ENCODE measurements at places on chromosomes 7 and 10. TPM values are rescaled to one million over a fixed set of nuclear protein-coding genes. Genes with fewer than 3 reads are reported as not detected.

- no peak for DNase-seq
- no peaks in the 10 kb centered on the region for H3K4me1 ChIP-seq
- no peak overlapping the region for H3K4me3 ChIP-seq
These were observed 151.0 kb upstream of the INSYN2A start for GRCh38 chr10:127347202-127347959.

- no peak overlapping the region for H3K27ac ChIP-seq
- no peak overlapping the region for H3K4me3 ChIP-seq
- no peak for DNase-seq
These were observed 54.7 kb downstream of the CHRM2 start for GRCh38 chr7:136923111-136923667.

GRCh38 chr7:116733924-116734580 is 62.1 kb downstream of the MET start:
- H3K27ac ChIP-seq = no peak overlapping the region
- no peak overlapping the region for H3K4me3 ChIP-seq
- DNase-seq = no peak

DNA sequence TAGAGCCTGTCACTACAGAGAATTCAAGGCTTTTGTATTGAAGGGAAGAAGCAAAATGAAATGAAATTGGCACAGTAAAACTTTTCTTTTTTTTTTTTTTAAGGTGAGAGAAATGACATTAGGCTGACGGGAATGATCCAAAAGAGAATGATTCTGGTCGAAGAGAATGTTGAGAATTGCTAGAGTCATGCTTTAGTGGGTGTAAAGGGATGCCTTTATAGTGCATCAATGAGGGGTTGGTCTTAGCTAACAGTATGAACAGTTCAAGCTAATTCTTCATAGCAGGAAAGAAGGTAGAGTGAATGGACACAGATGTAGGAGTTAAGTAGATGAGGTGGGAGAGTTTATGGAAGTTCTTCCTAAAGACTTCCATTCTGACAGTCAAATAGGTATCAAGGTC is 32.3 kb upstream of the LSM8 start:
- no peaks in the 10 kb centered on the region for H3K27me3 ChIP-seq
- DNase-seq = no peak
- H3K36me3 ChIP-seq = no peaks in the 10 kb centered on the region

- H3K27me3 ChIP-seq = no peaks in the 10 kb centered on the region
- no peaks in the 10 kb centered on the region for H3K36me3 ChIP-seq
- H3K27ac ChIP-seq = no peak overlapping the region
- no peaks in the 10 kb centered on the region for H3K4me1 ChIP-seq
- H3K4me3 ChIP-seq = no peak overlapping the region
- DNase-seq = no peak
These were observed 68.6 kb downstream of the UNCX start for GRCh38 chr7:1301054-1301881.

- no peak for DNase-seq
- H3K27me3 ChIP-seq = no peaks in the 10 kb centered on the region
- H3K36me3 ChIP-seq = no peaks in the 10 kb centered on the region
- H3K4me1 ChIP-seq = no peaks in the 10 kb centered on the region
- H3K27ac ChIP-seq = no peak overlapping the region
These were observed 74.3 kb upstream of the GNAI1 start for GRCh38 chr7:80060218-80060806.

DNA sequence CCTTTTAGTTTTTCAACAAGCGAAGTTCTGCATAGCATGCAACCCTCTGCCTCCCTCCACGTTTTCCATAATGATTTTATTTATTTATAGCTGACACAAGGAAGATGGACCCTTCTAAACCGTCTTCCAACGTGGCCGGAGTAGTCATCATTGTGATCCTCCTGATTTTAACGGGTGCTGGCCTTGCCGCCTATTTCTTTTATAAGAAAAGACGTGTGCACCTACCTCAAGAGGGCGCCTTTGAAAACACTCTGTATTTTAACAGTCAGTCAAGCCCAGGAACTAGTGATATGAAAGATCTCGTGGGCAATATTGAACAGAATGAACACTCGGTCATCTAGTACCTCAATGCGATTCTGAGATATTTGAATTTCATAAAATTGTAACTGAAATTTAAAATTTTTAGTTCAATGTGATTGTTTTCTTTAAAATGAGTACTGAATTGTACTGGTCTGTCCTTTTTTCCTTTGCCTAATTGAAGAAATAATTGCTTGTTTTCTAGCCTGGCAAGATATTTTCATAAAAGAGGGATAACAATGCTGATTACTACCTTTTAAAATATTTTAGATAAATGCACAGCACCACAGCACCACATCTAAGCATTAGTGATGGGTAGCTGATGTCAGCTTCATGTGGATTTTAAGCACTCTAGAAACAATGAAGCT is 41.5 kb upstream of the SLC39A12 start:
- no peak overlapping the region for H3K27ac ChIP-seq
- H3K36me3 ChIP-seq = no peaks in the 10 kb centered on the region
- H3K27me3 ChIP-seq = no peaks in the 10 kb centered on the region
- no peak overlapping the region for H3K4me3 ChIP-seq

GRCh38 chr7:132742189-132742612 is 165.9 kb upstream of the PLXNA4 start:
- no peak overlapping the region for H3K4me3 ChIP-seq
- H3K27me3 ChIP-seq = no peaks in the 10 kb centered on the region
- H3K4me1 ChIP-seq = no peaks in the 10 kb centered on the region
- DNase-seq = peak; percentile 25

GRCh38 chr7:37290731-37291130 is 157.9 kb downstream of the ELMO1 start:
- H3K36me3 ChIP-seq = no peaks in the 10 kb centered on the region
- no peak for DNase-seq
- no peaks in the 10 kb centered on the region for H3K27me3 ChIP-seq
- no peak overlapping the region for H3K4me3 ChIP-seq

DNA sequence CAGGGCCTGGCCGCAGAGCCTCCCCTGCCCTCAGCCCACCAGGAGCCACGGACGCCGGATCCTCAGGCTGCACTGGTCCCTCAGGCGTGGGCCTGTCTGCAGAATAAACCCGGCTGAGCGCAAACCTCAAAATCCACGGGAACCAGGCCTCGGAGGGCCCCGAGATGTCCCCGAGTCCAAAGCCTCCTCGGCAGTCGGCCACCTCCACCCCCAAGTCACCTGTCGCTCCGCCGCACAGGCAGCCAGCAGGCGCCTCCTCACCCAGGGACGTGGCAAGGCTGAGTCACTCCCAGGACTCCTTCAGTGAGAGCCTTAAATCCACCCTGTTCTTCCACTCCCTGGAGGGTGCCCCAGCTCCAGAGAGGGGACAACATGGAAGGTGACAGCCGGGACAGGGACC is 33.2 kb downstream of the STK32C start:
- peaks cover 6% of the 10 kb centered on the region for H3K4me1 ChIP-seq
- H3K4me3 ChIP-seq = no peak overlapping the region
- H3K36me3 ChIP-seq = no peaks in the 10 kb centered on the region
- DNase-seq = peak; percentile 24
- no peak overlapping the region for H3K27ac ChIP-seq

DNA sequence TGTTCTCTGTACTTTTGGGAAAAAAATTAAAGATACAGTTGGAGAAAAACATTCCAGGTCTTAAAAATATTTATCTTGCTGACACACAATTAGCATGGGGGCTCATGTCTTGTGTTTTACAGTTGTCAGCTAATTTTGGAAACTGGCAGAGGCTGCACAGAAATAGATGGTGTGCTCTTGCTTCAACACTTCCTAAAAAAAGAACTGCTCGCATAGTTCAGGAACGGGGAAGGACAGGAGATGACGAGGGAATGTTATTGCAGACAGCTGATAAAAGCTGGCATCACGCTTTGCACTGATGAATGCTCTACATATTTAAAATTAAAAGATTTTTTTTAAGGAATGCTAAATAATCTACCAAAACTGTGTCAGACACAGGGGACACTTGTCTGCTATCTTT is 103.5 kb upstream of the CELF2 start:
- H3K27me3 ChIP-seq = no peaks in the 10 kb centered on the region
- H3K4me1 ChIP-seq = peaks cover 11% of the 10 kb centered on the region
- no peak for DNase-seq
- H3K4me3 ChIP-seq = no peak overlapping the region

DNA sequence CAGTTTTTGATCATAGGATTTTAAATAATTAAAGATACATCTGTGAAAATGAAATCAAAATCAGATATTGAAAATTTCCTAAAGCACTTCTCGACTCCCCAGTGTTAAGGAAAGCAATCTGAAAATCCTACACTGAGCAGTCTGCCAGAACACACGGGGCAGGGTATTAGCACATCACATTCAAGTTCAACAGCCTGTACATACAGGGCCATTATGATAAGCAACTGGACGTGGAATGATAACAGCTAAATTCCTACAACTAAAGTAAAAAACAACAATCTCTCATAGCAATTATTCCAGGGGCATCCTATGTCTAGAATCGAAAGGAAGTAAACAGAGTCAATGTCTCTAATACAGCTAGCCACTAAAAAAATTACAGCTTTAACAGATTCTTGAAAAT is 31.7 kb downstream of the TRDMT1 start:
- no peak for DNase-seq
- H3K27me3 ChIP-seq = no peaks in the 10 kb centered on the region
- no peak overlapping the region for H3K4me3 ChIP-seq

The CCL24 gene
- not detected for total RNA-seq

The ZNF680 gene
- 34.1 TPM for total RNA-seq

The ARL5B gene
- total RNA-seq = 13.0 TPM

The ENO4 gene
- total RNA-seq = 2.8 TPM

The SVOPL gene
- 0.37 TPM for total RNA-seq

The CADPS2 gene
- total RNA-seq = 26.3 TPM

The BAMBI gene
- total RNA-seq = 73.5 TPM

The R3HCC1L gene
- total RNA-seq = 9.7 TPM
